ENCODE measurements at places on chromosomes 6 and 20.

DNA sequence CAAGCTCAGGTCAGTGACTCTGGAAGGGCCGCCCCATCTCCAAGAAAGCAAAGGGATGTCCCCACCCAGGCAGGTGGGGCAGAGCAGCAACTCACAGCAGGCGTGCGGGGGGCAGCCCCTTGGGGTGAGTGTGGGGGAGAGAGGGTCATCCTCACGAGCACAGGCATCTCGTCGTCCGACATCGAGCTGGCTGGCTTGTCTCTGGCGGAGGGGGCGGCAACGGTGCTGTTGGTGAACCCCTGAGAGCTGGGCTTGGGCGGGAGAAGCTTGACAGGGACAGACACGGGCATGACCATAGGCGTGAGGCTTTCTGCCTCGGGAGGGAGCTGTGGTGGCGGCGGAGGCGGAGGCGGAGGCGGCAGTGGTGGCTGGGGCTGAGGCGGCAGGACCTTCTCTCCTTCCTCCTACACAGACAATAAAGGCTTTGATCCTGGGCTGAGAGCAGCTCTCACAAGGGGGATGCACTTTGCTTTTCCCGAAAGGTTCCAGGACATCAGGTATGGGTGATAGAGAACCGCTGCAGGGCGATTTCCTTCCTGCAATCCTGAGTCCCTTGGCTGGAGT, 45.6 kb upstream of the MRPS10 start:
- DNase-seq = no peak

DNA sequence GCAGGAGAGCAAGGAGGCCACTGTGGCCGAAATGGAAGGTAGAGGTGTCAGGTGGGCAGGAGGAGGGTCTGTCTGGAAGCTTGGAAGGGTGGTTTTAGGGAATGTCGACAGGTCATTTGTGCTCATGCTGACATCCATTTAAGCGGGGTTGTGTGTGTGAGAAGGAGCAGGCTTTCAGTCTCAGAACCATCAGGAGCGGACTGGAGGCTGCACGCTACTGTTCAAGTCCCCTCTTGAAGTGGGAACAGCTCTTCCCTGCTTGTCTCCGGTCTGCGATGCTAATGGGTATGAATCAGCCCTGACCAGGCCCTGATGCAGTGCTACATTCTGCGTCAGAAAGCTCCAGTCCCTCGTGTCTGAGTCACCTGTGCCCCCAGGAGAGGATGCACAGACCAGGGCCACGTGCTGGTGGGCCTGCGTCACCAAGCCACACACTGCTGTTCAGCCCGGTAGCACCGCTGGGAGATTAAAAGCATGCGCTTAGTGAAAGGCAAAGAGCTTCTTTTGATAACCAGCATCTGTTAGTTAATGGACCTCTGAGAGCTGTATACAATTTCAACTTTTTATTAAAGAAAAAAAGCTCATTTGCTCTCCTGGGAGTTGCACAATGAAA, 58.0 kb downstream of the APCDD1L start:
- no peak for DNase-seq

DNA sequence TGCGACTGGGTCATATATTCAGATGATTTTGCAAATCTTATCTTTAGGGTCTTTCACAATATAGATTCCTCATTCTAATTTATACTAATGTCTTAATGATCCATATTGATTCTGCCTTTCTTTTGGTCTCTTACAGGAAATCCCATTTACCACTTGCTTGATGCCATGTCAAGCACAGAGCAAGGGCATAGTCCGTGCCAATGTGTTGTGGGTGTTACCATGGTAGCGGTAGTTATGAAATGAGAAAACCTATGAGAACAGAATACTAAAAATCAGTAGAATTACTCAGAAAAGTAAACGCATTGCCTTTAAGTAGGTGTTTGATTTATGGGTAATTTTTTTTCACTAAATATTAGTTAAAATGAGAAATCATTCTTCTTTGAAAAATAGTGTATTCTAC, 153.9 kb upstream of the RAB32 start:
- no peak for DNase-seq

GRCh38 chr6:52352239-52353018, 9.5 kb upstream of the PAQR8 start:
- DNase-seq = no peak

GRCh38 chr6:169960003-169960344, 208.6 kb downstream of the ERMARD start:
- DNase-seq = no peak

GRCh38 chr6:56231827-56232226, 15.6 kb downstream of the COL21A1 start:
- DNase-seq = no peak

GRCh38 chr6:52231406-52232127, 12.7 kb downstream of the IL17F start:
- DNase-seq = no peak

GRCh38 chr6:37516076-37516919, 16.6 kb upstream of the CCDC167 start:
- DNase-seq = peak; percentile 64

- DNase-seq = no peak
Observed at GRCh38 chr20:9660236-9660868, 146.0 kb downstream of the LAMP5 start.

DNA sequence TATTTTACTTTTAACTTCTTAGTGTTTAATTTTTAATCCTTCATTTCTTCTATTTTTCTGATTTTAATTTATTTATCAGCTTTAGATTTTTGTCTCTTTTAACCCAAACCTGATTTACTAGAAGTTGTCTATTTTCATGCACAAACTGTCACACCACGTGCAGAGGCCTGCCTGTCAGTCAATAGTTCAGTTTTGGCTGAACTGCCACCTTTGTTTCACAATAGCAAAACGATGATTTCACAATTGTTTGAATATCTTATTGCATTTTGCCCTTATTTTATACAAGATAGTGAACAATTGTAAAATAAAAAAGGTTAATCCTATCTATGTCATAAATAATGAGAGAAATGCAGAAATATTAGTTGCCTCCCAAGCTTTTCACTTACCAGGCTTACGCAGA, 24.0 kb upstream of the PPP1R3G start:
- DNase-seq = no peak

GRCh38 chr6:88513471-88513870, 347.3 kb upstream of the CNR1 start:
- no peak for DNase-seq

DNA sequence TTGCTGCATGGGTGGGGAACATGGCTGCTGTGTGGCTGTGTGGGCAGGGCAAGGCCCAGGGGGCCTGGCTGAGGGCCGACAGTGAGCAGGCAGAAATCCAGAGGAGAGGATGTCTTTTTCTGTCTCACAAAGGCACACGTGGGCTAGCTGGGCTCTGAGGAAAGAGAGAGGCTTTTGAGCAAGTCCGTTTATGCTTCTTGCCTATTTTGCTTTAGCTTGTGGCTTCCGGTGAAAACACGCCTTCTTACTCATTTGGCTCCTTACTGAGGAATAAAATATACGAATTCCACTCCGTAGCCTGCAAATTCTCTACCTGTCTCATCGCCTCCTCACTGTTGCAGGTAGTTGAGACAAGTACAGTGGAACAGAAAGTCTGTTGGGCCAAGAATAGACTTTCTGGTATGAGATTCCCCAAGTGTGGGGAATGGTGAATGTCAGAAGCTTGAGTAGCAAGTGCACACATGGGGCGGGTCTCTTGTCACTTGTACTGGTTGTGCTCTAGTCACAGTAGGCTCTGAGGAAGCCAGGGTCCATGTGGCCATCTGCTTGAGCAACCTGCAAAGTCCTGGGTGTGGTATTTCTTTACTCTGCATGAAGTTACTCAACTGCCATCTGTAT, 28.4 kb downstream of the WRNIP1 start:
- no peak for DNase-seq

DNA sequence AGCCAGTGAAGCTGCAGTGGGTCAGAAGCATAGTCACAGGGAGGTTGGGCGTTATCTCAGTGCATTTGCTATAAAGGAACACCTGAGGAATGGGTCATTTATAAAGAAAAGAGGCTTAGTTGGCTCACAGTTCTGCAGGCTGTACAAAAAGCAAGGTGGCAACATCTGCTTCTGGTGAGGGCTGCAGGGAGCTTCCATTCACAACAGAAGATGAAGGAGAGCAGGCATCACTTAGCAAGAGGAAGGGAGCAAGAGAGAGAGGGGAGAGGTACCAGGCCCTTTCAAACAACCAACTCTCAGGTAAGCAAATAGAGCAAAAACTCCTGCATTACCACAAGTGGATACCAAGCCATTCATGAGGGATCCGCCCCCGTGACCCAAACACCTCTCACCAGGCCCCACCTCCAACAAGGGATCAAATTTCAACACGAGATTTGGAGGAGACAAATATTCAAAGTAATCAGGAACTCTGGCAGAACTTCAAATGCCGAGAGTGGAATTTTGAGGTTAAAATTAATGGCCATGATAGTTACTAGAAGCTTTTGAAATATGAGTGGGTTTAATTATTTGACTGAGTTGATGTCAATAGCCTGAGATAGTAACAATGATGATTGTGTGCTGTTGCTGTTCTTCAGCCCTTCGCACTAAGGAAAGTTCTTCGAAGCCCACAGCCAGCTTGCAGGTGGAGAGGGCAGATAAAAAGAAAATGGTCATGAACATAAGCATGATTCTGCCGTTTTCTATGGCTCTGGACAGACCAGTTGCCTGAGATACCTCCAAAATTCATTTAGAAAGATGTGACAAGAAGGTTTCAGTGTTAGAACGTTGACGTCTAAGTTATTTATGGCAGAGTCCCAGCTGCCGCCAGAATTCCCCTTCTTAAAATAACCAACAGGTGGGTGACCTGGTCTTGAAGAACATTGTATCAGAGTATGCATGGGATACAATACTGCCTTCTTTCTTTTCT, 55.3 kb upstream of the ADTRP start:
- DNase-seq = no peak

- DNase-seq = no peak
Observed at GRCh38 chr6:41966214-41966920, 24.8 kb upstream of the CCND3 start.

- DNase-seq = no peak
Observed at GRCh38 chr6:122122202-122122601, 277.2 kb upstream of the HSF2 start.

GRCh38 chr6:108944071-108944470, 95.8 kb downstream of the ARMC2 start:
- no peak for DNase-seq

GRCh38 chr6:110547266-110547964, 71.0 kb upstream of the SLC22A16 start:
- no peak for DNase-seq

GRCh38 chr6:92281571-92282076, 1137.7 kb downstream of the EPHA7 start:
- no peak for DNase-seq

GRCh38 chr6:68778356-68779020, 143.4 kb downstream of the ADGRB3 start:
- DNase-seq = no peak

GRCh38 chr20:59154317-59155013, 9.2 kb upstream of the ZNF831 start:
- no peak for DNase-seq

- no peak for DNase-seq
Observed at GRCh38 chr20:41643504-41643938, 25.3 kb upstream of the CHD6 start.

DNA sequence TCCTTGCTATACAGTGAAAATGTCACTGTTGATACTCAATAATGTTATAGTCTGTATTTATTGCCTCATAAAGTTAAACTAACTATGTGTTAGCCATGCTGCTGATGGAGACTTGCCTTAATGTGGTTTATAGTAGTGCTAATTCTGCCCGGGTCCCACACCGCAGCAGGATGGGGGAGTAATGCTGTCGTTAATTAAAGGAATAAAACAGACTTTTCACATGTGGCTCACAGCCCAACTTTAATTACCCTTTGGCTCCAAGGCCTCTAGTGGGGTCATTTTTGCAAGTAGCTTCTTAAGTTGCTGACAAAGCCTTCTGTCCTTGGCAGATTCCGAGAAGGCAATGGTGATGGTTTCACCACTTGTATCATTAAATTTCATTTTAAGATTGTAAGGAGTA, 634.3 kb downstream of the TBC1D32 start:
- DNase-seq = no peak

GRCh38 chr20:38228436-38228835, 32.1 kb downstream of the KIAA1755 start:
- DNase-seq = no peak

GRCh38 chr20:5656126-5656525, 94.1 kb upstream of the SHLD1 start:
- no peak for DNase-seq

DNA sequence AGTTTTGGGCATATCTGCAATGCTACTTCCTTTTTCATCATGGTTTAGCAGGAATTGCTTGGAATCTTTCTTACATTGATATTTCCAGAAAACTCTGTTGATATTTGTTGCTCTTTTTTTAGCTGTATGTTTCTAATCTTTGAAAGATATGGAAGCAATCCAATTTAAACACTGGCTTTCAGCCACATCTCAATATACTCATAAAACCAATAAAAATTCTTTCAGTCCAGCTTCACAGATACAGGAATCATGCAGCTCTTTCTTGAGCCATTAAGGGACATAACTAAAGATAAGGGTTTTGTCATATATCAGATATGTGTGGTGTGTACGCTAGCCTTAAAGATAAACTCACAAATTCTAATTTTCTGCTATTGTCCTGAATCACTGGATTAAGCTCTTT, 47.4 kb downstream of the PKIB start:
- DNase-seq = no peak

DNA sequence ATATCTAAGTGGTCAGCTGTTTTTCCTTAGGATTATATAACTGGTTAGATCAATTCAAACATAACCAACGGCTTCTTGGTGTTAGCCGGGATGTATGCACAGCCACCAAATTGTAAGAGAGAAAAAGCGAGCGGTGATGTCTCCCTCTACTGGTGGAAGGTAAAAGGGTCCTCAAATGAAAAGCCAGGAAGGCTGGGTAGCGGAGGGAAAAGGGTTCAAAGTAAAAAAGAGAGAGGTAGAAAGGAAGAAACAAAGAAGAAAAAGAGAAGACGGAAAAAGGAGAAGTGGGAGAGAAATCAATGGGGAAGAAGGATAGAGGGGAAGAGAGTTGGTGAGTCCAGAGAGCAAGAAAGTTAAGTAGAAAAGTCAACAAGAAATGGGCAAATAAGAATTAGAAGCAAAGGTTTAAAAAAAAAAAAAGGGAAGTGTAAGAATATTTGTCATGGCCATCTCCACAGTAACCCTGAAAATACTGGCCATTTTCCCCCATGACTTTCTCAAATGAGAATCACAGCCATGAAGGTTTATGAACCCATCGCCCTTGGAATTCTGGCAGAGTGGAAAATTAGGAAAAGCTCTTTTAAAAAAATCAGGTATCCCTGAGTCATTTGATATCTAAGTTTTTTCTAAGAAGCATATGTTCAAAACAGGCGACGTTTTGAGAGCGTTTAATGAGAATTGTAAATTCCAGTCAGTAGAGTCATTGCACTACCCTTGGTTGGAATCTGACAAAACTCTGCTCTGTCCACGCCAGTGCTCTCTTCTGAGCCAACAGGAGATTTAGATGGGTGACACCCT, 155.6 kb upstream of the SNX9 start:
- DNase-seq = peak; percentile 9

- no peak for DNase-seq
Observed at GRCh38 chr20:2692886-2693285, 306 bp downstream of the EBF4 start.

- no peak for DNase-seq
Observed at GRCh38 chr6:12875051-12875450, 158.5 kb downstream of the PHACTR1 start.

GRCh38 chr20:36315545-36316351, 9.6 kb downstream of the DLGAP4 start:
- DNase-seq = no peak

- DNase-seq = no peak
Observed at GRCh38 chr6:23245572-23245971, 676.2 kb downstream of the HDGFL1 start.

- DNase-seq = no peak
Observed at GRCh38 chr6:155778336-155778735, 322.7 kb upstream of the NOX3 start.

GRCh38 chr6:48826901-48827701, 636.0 kb downstream of the MMUT start:
- no peak for DNase-seq
